ENCODE measurements at places on chromosomes 5 and 9.

GRCh38 chr9:34384368-34385165, 7.9 kb upstream of the MYORG start:
- no peak for DNase-seq

DNA sequence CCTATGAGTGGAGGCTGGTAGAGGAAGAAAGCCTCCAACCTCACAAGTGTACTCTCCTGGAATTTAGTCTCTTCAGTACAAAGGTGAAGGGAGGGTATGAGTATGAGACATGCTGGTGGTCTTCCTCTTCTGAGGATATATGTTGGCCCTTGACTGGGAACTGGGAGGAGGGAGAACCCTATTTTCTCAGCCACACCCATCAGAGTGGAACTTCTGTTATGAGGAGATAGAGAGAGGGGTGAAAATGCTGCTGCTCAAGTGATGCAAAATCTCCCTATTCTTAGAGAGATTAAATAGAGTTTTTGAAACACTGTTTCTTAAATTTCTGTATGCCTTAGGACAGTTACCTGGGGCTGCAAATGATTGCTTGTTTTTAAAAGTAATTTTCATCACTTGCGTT, 203.4 kb upstream of the PRR16 start:
- no peak for DNase-seq

GRCh38 chr5:14556015-14556414, 25.6 kb upstream of the OTULINL start:
- DNase-seq = no peak

GRCh38 chr5:9954869-9955268, 294.8 kb downstream of the ATPSCKMT start:
- no peak for DNase-seq

DNA sequence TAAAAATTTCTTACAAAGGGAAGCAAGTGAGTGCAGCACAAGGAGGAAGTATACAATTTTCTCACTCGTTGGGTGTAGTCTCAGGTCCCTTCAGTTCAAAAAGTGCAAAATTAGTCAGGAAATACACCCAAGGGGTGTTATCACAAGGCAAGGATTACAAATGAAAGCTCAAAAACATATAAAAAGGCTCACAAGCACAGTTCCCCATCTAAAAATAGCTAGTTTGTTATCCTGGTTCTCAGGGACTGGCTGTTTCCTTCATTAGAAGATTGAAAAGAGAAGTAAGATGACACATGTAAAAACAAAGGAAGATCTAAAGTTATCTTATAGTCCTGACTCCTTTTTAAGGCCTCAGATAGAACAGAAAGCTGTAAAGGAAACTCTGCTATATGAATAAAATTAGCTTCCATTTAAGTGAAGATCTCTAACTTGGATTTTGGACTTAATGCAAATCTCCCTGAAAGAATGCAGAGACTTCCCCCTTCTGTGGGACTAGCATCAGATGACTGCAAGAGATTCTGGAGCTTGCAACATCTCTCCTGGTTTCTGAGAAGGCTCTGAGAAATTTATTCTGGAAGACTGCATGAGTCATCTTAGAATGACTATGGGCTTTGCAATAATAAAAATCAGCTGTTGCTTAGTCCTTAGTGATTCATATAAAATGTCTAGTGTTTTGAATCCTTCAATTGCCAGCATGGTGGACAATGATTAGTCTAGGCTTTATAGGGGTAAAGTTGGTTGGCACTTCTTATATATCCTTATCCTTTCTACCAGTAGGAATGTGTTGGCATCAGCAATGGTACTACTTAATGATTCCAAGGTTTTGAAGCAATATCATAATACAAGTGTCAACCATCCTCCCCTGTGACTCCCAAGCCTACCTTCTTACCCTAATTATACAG, 25.4 kb downstream of the DAB2 start:
- no peak for DNase-seq

DNA sequence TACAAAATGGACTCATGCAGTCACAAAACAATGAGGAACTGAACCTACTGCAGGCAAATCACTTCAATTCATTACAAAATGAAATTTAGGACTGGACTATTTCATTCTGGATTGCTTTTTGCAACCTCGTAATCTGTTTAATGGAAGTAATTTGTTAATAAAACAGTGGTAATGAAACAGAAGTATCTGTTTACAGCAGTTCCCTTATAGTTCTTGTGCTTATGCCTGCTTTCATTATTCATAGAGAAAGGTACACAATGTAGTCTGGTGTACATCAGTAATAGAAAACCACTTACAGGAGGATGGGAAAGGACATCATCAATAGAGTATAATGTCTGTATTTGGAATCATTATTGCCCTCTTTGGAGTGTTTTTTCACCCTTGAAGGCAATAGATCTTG, 389.2 kb upstream of the NUDT12 start:
- DNase-seq = no peak

GRCh38 chr9:18317896-18318295, 156.1 kb upstream of the ADAMTSL1 start:
- no peak for DNase-seq

- no peak for DNase-seq
Measured at GRCh38 chr9:133944746-133945135, 47.4 kb downstream of the VAV2 start.

DNA sequence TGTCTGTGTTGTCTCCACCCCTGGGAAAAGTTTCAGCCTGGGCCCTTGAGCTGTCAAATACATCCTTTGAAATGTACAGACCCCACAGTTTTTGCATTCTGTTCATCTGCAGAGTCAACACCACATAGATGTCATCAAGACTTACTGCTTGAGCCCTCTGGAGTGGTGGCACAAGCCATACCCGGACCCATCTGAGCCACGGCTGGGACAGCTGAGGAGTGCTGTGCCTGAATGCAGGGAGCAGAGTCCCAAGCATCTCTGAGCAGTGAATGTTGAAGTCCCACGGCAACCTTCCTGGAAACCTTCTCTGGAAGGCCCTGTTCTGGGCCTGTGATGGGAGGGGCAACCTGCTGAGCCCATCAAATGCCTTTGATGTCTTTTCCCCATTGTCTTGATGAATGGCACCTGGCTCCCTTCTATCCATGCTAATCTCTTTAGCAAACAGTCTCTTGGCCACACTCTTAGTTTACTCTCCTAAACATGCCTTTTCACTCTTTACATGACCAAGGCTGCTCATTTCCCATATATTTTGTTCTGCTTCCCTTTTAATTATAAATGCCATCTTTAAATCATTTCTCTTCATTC, 92.5 kb downstream of the ATPSCKMT start:
- peak; percentile 48 for DNase-seq

- DNase-seq = no peak
Measured at GRCh38 chr9:121598167-121598964, 53.1 kb upstream of the DAB2IP start.

DNA sequence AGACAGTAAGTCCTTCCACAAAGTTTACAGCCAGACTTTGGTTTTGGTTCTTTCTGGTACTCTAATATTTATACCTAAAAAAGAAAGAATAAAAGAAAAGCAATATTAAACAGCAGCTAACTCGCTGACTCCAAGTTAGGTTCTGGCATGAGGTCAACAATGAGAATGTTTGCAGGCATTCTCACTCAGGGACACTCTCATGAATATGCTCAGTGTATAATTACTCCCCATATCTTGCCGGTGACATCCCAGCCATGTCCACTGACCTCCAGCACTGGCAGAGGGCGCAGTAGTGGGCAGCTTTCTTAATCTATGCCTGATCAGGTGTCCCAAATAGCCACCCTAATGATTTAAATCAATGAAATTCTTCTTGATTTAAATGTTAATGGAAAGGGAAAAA, 151.5 kb downstream of the BNC2 start:
- DNase-seq = no peak

GRCh38 chr5:168307925-168308584, 16.6 kb downstream of the WWC1 start:
- DNase-seq = no peak

GRCh38 chr5:3842591-3842990, 247.0 kb downstream of the IRX1 start:
- DNase-seq = no peak

- no peak for DNase-seq
Measured at GRCh38 chr5:154446195-154447088, 645 bp downstream of the SAP30L start.

- no peak for DNase-seq
Measured at GRCh38 chr5:72702881-72703434, 113.5 kb upstream of the TNPO1 start.

DNA sequence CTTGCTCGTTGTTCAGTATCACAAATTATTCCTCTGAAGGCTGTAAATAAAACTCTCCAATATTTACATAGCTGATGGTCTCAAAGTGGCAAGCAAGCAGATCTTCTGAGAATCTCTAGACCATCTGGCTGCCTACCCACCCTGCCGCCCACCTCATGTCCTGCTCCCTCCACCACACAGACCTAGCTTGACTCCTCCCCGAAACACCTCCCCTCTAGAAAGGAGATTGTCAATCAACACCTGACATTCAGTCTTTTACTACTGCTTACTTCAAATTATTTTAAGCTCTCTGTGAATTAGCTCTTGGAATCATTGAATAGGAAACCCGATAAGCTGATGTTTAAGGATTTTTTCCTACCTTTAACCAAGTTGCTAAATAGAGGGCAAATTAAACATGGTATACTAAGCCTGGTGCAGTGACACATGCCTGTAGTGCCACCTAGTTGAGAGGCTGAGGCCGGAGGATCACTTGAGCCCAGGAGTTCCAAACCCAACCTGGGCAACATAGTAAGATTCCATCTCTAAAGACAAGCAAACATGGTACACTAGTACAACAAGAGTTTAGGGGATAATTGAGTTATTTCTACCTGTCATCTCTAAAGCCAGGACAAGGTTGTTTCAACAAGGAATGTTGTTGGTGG, 10.9 kb upstream of the SOWAHA start:
- no peak for DNase-seq

DNA sequence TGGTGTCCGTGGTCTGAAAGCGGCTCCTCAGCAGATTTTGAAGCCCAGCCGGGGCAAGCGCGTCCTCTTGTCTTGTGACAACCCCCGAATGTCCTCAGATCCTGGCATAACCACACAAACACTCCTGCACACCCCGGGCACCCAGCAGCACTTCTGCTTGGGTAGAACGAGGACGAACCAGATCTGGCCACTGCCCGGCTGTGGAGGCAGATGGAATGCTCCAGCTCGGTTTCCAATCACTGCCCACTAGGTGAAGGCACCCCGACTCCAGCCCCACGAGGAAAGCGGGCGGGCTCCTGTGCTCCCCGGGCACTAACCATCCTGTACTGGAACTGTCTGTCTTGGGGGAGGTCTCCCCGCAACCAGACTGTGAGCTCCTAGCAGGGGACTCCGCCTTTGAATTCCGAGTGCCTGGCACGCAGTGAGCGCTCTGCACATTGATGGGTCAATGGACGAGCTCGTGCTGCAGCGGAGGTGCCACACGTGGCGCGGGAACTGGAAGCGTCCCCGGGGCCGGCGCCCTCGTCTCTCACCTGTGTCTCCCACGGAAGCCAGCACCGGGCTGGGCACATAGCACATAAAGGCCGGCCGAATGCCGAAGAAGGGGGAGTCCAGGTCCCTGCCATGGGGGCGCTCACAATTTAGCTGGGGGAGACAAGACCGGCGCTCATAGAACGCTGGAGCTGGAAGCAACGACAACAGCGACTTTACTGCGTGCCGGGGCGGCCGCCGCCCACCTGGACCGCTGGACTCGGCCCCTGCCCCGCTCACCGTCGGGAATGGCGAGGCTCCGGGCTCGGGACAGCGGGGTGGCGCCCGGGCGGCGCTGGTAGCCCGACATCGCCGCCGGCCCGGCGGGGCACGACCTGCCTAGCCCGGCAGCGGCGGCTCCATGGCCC, 608 bp downstream of the ENTR1 start:
- DNase-seq = no peak

GRCh38 chr9:80012557-80013330, 441.0 kb downstream of the TLE4 start:
- DNase-seq = no peak

DNA sequence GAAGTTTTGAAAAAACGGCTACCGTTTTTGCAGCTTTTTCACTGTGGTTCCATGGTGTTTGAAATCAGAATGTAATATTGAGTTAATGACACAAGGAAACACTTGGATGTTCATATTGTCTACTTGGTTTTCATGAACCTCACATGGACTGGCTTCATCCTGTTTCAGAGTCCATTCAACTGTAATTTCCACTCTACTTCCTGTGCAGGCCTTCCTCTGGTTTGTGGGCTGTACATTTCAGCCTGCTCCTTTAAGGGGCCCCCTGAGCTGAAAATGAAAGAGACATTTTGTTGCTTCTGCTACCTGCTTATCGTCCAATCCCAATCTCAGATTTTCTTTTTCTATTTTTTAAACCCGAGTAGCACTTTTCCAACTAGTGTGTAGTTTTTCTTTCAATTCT, 41.8 kb upstream of the CDKN2B start:
- no peak for DNase-seq

DNA sequence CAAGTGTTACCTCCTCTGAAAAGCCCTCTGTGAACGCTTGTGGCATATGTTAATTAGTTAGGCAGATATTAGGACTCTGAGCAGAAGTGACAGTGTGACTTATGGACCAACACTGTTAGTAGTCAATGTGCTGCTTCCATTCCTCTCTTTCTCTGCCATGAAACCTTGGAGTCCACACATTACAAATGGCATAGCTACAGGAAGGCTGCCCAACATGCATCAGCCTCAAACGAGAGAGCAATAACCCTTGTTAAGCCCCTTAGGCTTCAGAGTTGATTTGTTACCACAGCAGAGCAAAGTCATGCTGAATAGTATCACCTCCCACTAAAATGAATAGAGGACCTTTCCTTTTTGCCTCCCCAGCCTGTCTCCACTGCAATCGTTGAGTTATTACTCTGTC, 397.7 kb upstream of the SMARCA2 start:
- DNase-seq = no peak

DNA sequence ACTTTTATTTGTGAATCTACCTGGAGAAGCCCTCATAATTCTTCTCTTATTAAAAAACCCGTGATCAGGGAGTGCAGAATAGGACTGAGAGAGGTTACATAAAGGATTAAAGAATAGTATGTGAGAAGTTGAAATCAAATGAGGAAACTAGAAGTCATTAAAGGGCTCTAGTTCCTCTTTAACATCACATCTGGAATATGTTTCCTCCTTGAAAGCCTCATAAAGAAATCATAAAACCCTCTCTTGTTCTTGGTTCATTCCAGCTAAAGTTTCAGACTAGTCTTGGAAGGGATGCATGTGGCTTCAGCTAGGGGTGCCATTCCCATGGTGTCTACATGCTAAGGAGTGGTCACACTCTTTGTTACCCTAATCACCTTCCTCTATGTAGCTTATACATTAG, 5.7 kb upstream of the C5orf46 start:
- no peak for DNase-seq

DNA sequence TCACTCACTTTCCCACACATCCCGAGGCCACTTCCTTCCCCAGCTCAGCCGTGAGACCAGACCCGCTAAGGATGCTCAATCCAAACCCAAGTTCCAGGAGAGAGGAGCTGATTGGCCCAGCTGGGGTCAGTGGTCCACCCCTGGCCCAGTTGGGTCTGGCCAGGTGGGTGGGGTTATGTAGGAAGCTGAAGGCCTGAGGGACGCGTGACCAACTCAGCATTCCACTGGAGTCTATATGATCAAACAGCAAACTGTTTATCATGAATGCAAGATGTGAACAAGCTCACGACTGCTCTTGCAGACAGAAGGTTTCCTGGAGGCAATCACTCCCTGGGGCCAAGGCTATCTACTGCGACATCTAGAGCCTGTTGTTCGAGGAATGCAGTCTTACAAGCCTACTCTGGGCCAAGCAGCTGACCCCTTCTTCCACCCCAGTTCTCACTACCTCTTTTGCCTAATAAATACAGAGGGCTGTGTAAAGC, 4.9 kb upstream of the RAPGEF1 start:
- no peak for DNase-seq

Measured in NCI-H2081 treated with DMSO at 0.1 percent for 48 hours (cell line).